ENCODE measurements at places on chromosomes 4 and X.

DNA sequence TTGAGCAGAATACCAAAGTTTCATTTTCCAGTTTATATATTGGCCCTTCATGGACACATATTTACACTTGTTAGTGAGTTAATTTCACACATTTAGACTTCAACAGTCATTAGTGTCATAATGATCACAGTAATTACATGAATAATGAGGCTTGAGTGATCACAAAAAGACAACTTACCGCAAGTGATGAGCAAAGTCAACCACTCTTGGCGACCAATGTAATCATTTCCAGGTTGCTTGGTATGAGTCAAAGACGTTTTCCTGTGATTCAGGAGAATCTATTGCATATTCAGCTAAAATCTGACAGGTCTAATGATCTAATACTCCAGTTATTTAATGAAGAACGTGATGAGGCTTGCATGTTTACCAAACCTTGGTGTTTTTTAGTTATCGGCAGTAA is 407.9 kb upstream of the TENM3 start:
- DNase-seq: no peak

DNA sequence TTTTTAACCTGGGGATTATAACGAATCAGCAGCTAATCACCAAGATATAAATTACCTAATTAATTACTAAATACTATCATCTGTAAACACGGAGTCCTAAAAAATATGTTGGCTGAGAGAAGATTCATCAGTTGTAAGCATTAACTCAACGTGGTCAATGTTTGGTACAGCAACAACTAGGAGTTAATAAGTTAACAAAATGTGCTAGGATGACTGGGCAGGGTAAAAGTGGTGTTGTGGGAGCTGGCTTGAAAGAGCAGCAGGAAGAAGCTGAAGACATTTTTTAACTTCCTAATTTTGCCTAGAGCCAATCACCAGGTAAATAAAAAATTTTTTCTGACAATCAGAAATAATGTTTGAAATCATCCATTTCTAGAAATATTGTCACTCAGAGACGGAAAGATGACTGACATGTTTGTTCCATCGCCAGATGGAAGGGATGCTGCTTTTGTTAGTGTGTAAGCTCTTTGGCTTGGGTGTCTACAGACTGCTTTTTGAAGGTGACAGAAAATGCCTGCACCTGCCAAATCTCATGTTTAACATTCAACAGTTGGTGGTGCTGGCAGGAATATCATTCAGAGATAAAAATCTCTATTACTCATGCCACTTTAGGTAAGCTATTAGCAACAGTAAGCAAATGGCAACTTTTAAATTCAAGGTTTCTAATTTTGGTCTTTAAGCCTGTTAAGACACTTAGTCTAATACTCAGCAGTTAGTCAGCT is 1126.9 kb downstream of the STPG2 start:
- no peak for DNase-seq

DNA sequence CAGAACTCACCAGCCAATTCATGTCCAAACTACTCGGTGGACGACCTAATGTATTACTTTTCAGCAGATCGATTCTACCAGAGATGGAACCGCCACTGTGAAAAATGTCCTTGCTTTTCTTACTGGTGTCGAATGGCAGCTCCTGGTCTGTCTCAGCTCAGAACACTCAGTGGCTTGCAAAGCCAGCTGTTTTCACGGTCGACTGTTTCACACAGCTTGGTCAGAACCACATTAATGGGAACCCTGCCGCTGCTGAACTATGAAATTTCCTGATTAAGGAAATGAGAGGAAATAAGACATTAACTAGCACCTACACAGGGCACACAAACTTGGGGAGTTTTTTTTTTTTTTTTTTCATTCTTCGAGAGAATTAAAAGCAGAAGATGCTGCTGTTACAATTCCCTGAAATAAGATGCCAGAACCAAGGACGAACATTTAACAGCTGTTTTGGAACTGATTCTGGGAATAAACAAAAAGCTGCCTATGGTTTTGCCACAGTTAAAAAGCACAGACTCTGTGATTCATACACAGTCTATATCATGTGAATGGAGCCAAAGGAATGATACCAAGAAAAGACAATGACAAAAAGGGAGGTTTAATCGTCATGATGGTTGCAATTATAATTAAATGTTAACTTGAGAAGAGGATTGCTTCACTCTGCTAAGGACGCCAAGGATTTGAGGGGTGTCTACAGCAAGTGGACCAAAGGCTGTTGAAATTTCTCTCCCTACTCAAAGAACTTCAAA is 31.3 kb downstream of the SUPT20HL2 start:
- DNase-seq: no peak

DNA sequence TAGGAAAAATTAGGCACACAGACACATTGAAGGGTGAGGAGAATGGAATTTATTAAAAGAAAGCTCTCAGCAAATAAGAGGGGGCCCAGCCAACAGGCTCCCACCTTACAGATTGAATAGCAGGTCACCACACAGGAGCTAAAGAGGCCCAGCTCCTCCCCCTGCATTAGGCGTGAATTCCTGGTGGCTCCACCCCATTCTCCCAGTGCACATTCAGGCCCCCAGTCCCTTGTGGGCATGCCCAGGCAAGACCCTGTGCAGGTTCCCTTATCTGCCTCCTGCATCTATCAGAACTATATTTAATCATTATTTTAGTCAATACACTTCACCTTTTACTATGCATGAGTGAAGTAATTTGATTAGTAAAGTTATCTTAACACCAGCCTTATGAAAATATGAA is 856.3 kb upstream of the NDST4 start:
- no peak for DNase-seq

- no peak for DNase-seq
Measured at GRCh38 chr4:75016472-75016871, 83.6 kb downstream of the PARM1 start.

- DNase-seq: no peak
Measured at GRCh38 chr4:2887343-2887742, 43.7 kb downstream of the ADD1 start.

- DNase-seq: no peak
Measured at GRCh38 chr4:143351149-143351691, 14.5 kb downstream of the GAB1 start.

- no peak for DNase-seq
Measured at GRCh38 chr4:90184560-90184959, 57.4 kb downstream of the CCSER1 start.

GRCh38 chr4:139645458-139645857 is 20.2 kb upstream of the MGST2 start:
- no peak for DNase-seq

DNA sequence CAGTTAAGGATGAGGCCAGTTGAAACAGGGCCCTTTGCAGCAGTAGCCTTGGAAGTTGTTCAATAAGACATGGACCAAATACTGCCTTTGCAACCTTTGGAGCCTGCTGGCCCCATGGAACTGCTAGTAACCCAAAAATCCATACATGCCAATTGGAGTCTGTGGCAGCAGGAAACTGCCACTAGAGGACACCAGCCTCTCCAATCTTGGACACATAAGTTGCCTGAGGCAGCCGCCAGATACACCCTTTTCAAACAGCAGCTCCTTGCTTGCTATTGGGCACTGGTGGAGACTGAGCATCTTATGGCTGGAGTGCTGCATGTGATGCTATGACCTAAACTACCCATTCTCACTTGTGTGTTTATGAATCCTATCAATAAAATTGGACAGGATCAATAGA is 14.8 kb upstream of the LAP3 start:
- no peak for DNase-seq

DNA sequence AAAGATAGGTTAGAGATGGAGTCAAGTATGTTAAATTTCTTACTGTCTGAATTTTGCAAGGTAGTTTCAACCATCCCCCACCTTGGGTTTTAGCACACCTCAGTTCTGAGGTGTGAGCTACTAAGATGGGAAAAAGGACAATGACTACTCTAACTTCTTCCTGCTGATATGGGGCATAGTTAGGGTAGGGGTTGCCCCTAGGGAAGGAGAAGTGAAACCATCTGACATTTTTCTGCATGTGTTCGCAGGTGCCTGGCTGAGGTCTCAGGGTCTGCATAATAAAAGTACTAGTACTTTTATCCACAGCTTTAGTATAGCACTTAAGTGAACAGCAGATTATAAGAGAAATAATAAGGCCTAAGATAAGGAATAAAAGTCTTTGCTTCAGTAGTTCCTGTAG is 129.5 kb upstream of the CYSLTR1 start:
- DNase-seq: no peak

- DNase-seq: no peak
Measured at GRCh38 chr4:151687021-151687640, 73.7 kb downstream of the GATB start.

GRCh38 chrX:47849778-47850177 is 13.1 kb downstream of the ZNF81 start:
- DNase-seq: no peak

DNA sequence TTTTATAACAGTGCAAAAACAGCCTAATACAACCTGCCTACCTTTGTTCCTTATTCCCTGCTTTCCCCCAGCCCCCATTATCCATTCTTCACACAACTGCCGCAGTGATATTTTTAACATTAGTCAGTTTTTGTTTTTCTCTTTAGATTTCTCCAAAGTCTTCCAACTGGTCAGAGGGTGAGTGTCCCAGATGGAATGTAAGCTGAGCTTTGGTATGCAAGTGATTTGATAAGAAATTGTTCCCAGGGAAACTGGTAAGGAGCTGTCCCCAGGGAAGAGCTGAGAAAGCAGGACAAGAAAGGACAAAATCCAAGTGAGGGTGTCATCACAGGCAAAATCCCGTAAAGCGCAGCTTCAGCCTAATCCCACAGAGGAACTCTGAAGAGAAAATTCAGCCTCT is 475.5 kb upstream of the ADGRL3 start:
- no peak for DNase-seq

GRCh38 chr4:176999935-177000543 is 207.3 kb upstream of the VEGFC start:
- DNase-seq: no peak

DNA sequence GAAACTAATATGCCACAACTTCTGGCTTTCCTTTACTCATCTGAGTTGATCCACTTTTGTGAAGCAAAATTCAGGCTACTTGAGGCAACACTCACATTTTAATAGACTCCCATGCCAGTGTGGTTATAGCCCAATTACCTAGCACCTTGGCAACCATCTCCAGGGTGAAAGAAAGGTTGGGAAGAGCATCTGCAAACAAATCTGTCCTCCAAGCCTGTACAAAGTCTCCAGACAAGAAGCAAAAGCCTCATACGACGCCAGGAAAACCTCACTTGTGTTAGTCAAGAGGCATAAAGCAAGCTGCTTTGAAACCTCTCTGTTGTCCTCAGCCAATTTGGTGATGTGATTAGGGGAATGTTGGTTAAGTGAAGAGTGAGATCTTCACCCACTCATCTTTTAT is 246.6 kb downstream of the THOC2 start:
- no peak for DNase-seq

GRCh38 chrX:100297728-100298127 is 112.3 kb downstream of the PCDH19 start:
- no peak for DNase-seq

DNA sequence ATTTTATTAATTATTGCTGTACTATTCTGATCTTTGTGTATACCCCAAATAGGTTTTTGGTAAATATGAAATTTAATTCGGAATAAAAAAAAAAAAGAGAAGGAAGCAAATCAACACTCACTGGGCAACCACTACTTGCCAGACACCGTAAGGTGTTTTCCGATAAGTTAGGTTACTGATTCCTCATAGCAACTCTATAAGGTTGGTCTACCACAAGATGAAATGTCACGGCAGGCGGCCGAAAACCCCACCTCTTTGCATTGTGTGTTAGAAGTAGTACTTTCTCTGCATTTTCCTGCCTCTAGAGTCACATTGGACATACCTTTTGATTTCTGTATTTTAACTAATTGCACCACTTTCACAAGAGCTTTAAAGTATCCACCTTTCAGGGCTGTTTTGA is 44.5 kb upstream of the RASGEF1B start:
- DNase-seq: no peak

- peak; percentile 71 for DNase-seq
Measured at GRCh38 chr4:52861879-52862616, at the start of gene RASL11B. Gene RASL11B, plus strand, starts transcription at chr4:52862317. Its CDS starts 191 bp downstream, at chr4:52862508.

DNA sequence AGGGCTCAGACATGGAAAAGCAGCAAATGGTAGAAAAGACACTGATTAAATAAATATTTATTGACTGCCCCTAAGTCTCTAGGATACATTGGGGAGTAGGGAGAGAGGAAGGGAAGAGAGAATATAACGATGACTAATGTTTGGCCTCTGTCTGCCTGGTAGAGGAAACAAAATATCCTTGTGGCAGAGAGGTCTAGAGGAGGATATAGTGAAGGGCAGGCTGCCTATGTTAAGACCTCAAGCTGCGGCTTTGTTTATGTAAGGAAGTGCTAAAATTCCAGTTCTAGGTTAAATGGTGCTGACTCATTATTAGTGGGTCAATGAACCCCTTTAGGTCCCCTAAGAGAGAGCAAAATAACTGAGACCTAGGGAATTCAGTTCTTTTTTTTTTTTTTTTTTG is 427.3 kb upstream of the FTHL17 start:
- no peak for DNase-seq

DNA sequence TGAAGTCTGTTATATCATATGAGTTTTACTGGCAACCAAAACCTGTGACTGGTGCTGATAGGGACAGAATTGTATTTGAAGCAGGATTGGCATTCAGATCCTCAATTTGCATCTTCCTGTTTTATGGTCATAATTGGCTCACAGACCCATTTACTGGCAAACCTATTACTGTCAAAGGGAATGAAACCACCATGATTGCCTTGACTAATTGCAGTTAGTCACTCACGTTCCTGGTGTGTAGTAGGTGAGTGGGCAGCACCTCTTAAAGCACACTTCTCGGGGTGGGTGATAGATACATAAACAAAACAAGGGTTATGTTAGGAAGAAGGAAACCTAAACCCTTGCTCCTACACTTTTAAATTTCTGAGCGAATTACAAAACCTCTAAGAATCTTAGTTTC is 81.0 kb downstream of the PPEF2 start:
- no peak for DNase-seq

DNA sequence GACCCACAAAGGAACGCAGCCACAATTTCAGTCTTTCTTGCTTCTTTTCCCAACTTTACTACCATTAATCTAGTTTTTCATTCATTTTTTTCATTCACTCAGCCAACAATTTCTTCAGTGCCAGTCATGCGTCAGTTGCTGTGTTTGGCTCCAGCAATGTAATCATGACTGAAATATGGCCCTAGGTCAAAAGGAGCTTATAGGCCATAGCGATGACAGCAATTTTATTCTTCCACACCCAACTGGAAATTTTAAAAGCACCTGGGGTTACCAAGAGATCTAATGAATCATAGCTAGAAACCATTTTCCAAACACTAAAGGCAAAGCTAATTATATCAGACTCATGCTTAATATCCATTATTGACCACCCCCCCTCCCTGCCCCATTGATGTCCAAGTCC is 29.8 kb upstream of the C1QTNF7 start:
- DNase-seq: no peak

DNA sequence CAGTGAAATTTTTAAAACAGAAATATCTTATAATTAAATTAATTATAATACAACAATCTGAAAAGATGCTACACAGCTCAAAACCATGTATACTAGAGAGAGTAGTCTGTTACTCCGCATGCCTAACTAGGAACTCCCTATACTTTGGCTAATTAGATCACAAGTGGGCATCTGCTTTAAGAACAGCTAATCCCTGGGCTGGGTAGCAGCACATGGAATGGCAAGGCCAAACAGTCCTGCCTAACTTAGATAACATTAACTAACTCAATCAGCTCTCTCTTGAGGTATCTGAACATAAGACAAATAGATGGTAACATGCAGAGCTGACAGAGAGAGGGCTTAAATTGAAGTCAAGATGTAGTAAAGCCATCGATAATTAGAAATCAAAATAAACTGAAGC is 9.9 kb downstream of the CHIC2 start:
- no peak for DNase-seq
